ENCODE measurements at places on chromosomes 1 and 21. TPM values are rescaled to one million over a fixed set of nuclear protein-coding genes. Genes with fewer than 3 reads are reported as not detected.

- no peak for DNase-seq
These were observed 18.9 kb downstream of the ANGPTL7 start for GRCh38 chr1:11207898-11208611.

- no peak for DNase-seq
These were observed 39.9 kb downstream of the C1orf198 start for GRCh38 chr1:230828421-230828820.

DNA sequence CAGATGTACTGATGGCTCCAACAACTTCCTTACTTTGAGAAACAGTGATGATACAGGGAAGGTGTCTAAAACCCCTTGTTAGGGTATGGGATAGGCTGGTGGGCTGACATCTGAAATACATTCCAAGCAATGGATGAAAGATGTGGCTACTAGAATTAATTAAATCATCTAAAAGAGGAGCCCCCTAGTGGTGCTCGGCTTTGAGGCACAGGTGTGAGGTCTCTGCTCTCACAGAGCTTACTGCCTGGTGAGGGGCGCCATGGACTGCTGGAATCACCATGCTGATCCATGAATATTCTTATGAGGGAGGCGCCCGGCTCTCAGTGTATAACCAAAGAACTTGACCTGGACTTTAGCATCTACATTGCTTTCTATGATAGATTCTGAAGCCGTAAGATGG lies 48.5 kb downstream of the GNG4 start:
- no peak for DNase-seq

SLFNL1 gene
- total RNA-seq, result 2.8 TPM

- no peak for DNase-seq
These were observed 288.5 kb upstream of the SNX7 start for GRCh38 chr1:98373056-98373455.

GRCh38 chr1:50968821-50969610 lies 1.0 kb upstream of the CDKN2C start:
- peak; percentile 79 for DNase-seq

PLD5 gene
- total RNA-seq, result 0.87 TPM

DNA sequence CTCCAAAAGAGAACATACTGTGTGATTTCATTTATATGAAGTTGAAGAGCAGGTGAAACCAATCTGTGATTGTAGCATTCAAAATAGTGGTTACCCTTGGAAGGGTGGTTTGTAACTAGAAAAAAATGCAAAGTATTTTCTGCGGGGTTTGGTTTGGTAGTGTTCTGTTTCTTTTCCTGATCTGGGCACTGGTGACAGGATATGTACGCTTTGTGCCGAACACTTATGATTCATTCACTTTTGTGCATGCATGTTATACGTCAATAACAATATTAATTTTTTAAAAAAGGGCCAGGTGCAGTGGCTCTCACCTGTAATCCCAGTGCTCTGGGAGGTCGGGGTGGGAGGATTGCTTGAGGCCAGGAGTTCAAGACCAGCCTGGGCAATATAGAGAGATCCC lies 63.8 kb downstream of the CD34 start:
- DNase-seq, result no peak

DNA sequence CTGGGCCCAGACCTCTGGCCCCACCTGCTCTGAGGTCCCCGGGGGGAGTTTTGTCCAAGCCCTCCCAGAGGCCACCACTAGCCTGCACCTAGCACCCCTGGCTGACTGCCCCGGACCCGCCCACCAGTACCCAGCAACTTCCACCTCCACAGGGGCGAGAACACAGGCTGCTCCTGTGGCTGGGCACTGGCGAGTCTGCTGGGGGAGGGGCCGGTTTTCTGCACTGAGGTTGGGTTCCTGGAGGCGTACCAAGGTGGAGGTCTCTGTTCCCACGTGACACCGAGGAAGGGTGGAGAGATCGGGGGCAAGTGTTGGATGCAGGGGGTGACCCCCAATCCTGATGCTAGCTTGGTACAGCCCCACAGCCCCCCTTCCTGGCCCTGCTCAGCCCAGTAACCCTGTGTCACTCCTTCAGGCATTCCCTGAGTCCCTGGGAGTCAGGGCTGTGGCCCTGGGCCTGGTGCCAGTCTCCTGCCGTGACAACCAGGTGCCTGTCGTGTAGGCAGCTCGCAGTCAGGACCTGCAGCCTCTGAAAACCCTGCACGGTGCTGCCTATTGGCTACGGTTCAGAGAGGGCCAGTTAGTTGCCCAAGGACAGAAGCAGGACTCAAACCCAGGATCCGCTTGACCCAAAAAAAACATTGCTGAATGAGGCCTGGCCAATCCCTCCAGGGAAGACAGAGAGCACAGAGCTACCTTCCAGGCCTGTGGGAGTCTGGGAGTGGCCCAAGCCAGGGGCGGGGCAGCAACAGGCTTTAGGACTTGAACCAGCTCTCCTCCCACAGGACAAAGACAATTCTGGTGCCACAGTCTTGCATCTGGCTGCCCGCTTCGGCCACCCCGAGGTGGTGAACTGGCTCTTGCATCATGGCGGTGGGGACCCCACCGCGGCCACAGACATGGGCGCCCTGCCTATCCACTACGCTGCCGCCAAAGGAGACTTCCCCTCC lies 3.1 kb downstream of the ESPN start:
- DNase-seq, result no peak

GIPC2 gene
- 4.1 TPM for total RNA-seq

GRCh38 chr1:5622412-5622811 lies 369.8 kb downstream of the NPHP4 start:
- DNase-seq, result no peak

- DNase-seq, result no peak
These were observed 290.5 kb downstream of the OMA1 start for GRCh38 chr1:58256041-58256440.

DNA sequence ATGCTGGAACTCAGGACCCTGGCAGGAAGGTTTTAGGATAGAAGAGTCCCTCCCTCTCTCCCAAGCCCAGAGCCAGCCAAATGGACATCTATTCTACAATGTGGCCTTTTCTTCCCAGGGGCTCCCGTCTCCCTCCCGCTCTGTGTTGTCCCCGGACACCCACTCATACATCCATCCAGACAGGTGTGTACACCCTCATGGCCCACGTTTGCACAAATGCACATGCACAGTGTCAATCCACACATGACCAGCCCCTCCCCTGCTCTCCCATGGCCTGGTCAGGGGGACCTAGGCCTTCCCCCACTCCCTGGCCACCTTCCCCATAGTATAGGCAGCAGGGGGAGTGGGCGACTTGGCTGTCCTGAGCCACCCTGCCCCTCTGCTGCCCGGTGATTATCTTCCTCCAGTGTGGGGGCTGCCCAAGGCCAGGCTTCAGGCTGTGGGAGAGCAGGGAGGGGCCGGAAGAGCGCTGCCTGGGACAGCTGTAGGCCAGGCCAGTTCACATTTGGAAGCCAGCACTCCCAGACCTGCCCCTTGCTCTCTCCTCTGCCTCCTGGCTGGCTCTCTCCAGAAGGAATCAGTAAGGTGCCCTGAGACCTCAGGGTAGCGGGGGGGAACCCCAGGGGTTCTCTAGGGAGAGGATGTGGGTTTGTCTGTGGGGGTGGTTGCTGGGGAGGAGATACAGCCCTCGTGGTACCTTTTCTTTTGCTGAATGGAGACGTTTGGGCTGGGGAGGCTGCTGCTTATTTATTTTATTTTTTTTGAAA lies 4.1 kb upstream of the PTPN7 start:
- DNase-seq, result peak; percentile 48

- DNase-seq, result no peak
These were observed 78.7 kb upstream of the ZNF281 start for GRCh38 chr1:200488375-200489165.

DNA sequence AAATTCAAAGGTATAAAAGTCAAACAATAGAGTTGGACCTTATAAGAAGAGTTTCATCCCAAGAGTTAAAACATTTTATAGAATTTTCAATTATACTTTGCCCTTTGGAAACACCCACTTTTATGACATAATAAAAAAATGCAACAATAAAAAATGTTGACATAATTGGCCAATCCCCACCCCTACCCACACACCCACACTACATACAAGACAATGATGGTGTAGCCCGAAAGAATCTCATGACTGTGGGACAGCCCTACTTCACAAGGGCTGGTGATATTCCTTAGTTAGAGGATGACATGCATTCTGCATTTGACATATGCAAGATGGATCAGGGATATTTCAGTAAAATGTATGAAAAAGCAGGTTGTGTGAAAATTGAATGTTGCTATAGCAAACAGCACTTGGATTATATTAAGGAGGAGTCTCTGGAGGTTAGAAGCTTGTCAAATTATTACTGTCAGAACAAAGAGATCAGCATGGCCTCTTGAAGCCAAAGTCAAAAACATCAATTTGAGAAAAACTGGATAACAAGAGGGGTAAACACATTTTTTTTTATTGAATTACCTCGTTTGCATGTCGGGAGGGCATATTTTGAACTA lies 133.0 kb upstream of the SAMSN1 start:
- no peak for DNase-seq

GRCh38 chr21:25509862-25510261 lies 97.4 kb downstream of the MRPL39 start:
- no peak for DNase-seq

GRCh38 chr21:37338671-37339551 lies 27.7 kb upstream of the DYRK1A start:
- DNase-seq, result no peak

- DNase-seq, result no peak
These were observed 23.0 kb downstream of the ARHGEF16 start for GRCh38 chr1:3477241-3477995.

- DNase-seq, result no peak
These were observed 4.9 kb upstream of the MAPKAPK2 start for GRCh38 chr1:206679738-206680211.

DNA sequence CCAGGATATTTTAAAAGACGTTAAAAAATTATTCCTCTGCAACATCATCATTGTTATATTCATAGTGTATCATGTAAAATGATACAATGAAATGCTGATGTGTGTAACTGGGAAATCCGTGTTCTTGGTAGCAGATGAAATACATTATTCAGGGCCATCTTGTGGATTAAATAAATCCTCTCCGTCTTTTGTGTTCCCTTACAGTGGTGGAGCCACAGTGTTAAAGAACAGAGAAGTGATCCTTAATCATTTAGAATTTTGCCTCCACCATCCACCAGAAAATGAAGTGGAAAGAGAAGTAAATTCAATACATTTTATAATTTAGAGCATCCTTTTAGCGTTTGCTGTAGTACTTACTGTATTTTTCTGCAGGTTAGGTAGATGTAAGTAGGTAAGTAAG lies 1.3 kb downstream of the DYRK3 start:
- DNase-seq, result no peak

DNA sequence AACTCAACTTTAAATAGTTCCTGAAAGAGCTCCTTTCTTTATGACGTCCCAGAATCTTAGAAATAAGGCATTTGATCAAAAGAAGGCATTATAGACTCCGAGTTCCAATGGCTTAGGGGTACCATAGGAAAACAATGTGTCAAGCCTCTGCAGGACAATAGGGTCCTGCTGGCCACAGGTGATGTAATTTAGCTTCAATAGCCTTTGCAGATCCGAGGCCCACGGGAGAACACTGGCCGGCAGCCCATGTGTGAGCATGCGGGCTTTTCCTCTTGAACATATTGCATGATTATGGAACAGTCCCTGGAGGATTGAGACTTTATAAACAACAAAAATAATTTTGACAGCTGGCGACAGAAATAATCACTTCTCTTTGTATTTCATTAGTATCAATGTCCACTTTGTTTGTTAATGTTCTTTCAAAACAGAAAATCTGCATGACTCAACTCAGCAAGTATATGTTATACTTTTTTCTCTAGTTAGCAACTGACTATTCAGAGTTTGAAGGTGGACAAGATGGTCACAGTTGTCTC lies 49.0 kb upstream of the NR5A2 start:
- DNase-seq, result no peak

SELENON gene
- total RNA-seq, result 95.9 TPM

GRCh38 chr1:45005761-45006160 lies 5.4 kb downstream of the HECTD3 start:
- DNase-seq, result peak; percentile 54

- no peak for DNase-seq
These were observed 45.6 kb downstream of the RHBG start for GRCh38 chr1:156414461-156415064.

DNA sequence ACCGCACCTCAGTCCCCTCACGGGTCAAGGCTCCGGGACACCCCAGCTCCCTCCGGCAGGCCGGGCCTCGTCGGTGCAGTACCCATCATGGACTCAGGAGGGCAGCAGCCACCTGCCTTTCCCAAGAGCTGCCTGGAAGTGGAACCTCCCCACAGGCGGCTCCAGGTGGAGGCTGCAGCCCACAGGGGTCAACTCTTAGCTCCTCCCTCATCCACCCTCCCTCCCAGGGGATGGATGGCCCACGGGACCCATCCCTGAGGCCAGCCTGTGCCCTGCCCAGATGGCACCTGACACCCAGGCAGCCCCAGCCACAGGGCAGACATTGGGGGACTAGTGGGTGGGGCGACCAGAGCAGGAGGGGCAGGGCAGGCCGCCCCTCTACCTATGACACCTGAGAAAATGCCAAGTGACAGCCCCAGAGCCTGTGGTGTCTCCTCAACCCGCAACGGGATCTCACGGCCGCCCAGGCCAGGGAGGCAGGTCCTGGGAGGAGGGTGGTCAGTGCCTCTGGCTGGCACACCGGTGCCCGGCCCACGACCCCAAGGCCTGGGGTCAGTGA lies 1.2 kb upstream of the ARHGEF16 start:
- peak; percentile 89 for DNase-seq

DNA sequence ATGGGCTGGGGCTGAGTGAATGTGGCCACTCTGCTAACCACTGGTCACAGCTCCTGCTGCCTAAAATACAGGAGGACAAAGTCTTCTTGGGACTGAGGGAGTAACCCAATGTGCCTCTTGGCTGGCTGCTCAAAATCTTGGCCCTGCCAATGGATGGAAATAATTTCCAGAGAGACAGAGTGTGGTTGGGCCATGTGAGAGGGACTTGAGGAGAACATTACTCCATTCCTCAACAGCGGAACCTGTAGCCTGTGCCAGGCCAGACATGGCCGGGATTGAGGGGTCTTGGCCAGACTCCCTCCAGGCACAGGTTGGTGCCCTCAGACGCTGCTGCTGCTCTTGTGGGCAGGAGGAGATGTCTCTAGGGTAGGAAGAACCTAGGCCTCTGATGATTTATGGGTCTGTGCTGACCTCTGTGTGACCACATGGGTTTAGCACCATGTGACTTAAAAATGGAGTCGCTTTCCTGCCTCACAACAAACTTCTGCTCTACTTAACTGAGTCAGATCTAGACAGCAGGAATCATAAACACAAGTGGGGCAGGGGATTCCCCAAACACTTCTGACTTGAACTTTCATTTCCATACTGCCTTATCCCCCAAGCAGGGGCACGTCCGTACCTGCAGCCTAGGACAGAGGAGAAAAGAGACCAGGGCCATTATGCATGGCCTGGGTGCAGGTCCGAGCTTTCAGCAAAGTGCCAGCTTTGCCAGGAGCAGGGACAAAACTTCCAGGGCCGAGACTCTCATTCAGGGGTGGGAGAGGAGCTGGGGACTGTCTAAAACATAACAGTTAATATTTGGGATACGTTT lies 79.2 kb downstream of the CD34 start:
- no peak for DNase-seq
